ENCODE measurements at places on chromosomes 12 and 14. TPM values are rescaled to one million over a fixed set of nuclear protein-coding genes. Genes with fewer than 3 reads are reported as not detected.

DNA sequence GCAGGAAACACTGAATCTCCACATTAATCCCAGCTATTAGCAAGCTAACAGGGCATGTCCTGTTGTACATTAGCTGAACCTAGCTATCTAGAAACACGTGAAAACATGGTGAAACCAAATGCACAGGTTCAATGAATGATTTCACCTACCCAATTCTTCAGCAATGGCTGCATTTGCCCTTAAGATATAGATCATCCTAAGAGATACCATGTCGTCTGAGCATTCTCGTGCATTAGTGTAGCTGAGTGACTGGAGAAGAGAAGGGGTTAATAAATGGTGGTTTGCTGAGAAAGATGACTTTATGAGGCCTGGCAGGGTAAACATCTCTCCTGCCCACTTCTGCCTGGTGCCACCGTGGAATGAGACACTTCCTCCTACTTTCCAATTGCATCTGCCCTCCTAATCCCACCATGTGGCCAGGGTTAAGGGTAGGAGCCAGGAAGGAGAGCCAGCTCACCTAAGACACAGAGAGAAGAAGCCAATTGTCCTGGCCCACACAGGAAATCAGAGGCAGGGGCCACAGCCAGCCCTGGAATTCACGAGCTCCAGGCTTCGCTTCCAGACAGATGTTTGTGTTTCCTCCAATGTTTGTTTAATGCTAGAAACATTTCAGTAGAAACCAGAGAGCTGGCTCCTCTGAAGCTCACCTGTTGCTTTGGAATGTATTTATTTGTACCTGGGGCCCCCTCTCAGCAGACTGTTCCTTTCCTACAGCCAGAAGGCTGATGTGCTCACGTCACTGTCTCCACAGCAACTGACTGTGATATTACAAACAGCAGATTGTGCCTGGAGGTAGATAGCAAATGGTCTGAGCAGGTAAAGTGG lies 126.0 kb upstream of the PARP11 start:
- DNase-seq: peak; percentile 60

- DNase-seq: no peak
Observed at GRCh38 chr12:11609045-11609444, 40.4 kb upstream of the ETV6 start.

Gene GALNT8
- total RNA-seq: 0.41 TPM

Gene KLRC2
- 57.5 TPM for total RNA-seq

Gene CAPRIN2
- total RNA-seq: 38.7 TPM

Gene OAS2
- total RNA-seq: 56.3 TPM

Data from natural killer cell (primary cell).